ENCODE measurements at places on chromosomes 3 and 15. TPM values are rescaled to one million over a fixed set of nuclear protein-coding genes. Genes with fewer than 3 reads are reported as not detected.

The GPR87 gene
- not detected for total RNA-seq

The MEF2A gene
- 58.2 TPM for total RNA-seq

The SH2D7 gene
- not detected for total RNA-seq

The FEZF2 gene
- 19.1 TPM for total RNA-seq

The TMCO5A gene
- not detected for total RNA-seq

The ARGFX gene
- not detected for total RNA-seq

The IL12A gene
- 1.6 TPM for total RNA-seq

The SCN11A gene
- total RNA-seq = 0.63 TPM

The LIPC gene
- total RNA-seq = not detected

The ZNF501 gene
- total RNA-seq = 25.0 TPM

The ACSBG1 gene
- total RNA-seq = 4.1 TPM

The GRK7 gene
- 0.31 TPM for total RNA-seq

The CSPG5 gene
- 102 TPM for total RNA-seq

The GXYLT2 gene
- 3.4 TPM for total RNA-seq

The PAQR5 gene
- 0.31 TPM for total RNA-seq

The KLF15 gene
- total RNA-seq = 3.1 TPM

The PLA2G4D gene
- total RNA-seq = not detected

The STXBP5L gene
- total RNA-seq = 27.2 TPM

The SLC12A1 gene
- 2.2 TPM for total RNA-seq

The CD200R1 gene
- 0.31 TPM for total RNA-seq

The KATNBL1 gene
- 173 TPM for total RNA-seq

The ITGA11 gene
- 0.94 TPM for total RNA-seq

The MEX3B gene
- 82.0 TPM for total RNA-seq

The DUOXA2 gene
- total RNA-seq = not detected

Measured in parietal lobe (tissue), 2 donors.